ENCODE measurements at places on chromosomes 16 and 17.
A peak's percentile ranks its signal among the peaks of the same experiment; 100 is the strongest.

DNA sequence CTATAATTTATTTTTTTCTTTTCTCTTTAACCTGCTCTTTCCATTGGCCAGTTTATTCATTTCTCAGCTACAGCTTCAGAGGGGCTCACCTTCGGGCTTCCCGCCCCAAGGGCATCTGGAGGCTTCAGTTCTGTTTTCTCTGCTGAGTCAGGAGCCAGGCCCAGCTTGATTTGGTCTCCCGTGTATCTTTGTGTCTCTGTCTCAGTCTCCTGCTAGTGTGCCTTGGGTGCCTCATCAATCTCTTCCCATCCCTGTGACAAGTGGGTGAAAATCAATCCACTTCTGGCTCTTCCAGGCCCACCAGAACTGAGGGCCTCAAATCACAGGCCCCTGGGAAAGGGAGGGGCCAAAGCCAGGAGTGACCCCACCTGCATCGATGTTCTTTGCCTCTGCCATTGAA, 72.1 kb downstream of the CCDC182 start:
- no peak for DNase-seq

DNA sequence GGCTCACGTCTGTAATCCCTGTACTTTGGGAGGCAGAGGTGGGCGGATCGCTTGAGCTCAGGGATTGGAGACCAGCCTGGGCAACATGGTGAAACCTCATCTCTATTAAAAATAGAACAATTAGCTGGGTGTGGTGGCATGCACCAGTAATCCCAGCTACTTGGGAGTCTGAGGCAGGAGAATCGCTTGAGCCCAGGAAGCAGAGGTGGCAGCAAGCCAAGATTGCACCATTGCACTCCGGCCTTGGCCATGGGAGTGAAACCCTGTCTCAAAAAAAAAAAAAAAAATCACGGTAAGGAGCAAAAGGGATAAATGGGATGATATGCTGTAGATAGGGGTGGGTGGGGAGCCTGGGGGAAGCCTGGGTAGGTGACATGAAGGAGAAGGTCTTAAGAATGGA, 20.4 kb upstream of the TMEM98 start:
- no peak for DNase-seq

DNA sequence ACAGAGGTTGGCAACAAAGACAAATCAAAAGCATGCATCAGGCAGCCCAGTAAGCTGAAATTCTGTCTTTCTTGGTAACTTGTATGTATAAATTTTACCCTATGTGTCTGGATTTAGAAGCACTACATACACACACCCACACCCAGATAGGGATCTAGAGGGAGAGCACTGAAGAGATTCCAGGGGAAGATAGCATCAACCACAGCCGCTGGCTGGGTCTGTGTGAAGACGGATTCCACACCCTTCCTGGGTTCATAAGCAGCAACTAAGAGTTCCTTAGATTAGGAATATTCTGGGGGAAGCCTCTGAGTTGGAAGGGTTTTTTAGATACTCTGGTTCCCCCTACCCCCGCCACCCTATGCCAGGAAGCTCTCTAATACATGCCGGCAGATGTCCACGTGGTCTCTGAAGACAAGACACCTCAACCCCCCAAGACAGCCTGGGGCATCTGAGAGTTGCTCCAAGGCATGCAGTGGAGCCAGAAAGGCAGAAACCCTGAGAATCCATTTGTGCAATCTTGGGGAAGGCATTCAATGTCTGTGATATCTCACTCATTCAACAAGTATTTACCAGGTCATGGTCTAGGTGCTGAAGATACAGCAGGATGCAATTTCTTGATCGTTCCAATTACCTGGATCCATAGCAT, 86.4 kb downstream of the NOG start:
- DNase-seq, result no peak

GRCh38 chr16:13823501-13823900, 96.5 kb upstream of the ERCC4 start:
- DNase-seq, result no peak

DNA sequence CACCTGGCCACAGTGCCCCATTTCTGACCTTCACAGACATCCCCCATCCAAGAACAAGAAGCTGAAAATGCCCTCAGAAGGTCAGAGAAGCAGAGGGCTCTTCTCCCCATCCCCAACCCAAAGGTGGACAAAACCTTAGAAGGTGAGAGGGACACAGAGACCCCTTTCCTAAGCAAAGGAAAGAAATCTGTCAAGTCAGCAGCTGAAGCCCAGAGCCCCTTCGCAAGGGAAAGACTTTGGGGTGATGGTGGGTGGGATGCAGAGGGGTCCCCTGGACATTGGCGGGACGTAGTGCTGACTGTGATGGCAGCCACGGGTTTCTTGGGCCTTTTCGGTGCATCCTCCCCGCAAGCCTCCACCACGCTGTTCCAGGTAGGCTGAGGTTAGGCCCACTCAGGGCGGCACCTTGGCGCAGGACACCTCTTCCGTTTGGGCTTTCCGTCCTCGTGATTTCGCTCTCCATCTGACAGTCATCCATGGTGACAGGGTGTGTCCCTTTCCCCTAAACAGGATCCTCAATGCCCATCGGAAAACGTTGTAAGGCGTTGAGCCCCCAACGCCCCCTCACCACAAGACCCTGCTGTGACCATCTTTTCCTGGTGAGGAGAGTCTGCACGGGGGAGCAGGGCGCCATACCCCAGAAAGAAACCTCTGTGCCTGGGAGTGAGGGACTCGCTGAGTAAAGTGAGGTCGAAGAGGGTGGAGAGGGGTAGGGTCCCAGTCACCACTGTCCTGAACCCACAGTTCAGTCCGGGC, 10.7 kb upstream of the GSDMA start:
- DNase-seq, result no peak

- DNase-seq, result no peak
Measured at GRCh38 chr16:72240466-72240865, 68.5 kb upstream of the PMFBP1 start.

DNA sequence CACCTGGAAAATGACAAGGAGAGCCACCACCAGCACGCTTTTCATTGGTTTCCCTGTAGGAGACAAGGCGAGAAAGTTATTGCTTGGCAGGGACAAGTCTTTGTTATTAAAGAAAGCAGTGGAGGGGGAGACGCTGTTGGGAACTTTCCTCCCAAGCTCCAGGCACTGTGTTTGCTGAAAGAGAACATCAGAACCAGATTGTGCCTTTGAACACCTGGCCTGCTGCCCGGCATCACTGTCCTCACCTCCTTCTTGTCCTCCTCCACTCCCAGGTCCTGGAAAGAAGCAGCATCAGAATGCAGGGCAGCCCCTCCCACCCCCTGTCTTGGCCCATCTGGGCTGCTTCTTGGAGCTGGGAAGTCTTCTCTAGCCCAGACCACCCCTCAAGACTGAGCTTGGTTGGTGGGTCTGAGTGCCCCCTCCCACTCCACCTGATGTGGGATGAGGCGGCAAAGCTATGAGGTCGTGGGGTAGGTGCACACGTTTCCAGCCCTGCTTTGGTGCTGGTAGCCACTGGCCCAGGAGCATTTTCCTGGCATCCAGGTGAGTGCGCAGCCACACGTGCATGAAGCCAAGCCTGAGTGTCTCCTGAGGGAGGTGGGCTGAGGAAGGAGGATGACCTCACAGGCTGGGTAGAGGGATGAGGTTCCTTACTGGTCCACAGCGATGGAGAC, 6.2 kb downstream of the CCR7 start:
- DNase-seq, result no peak

GRCh38 chr17:39461926-39462569, 762 bp downstream of the CDK12 start:
- DNase-seq, result no peak

DNA sequence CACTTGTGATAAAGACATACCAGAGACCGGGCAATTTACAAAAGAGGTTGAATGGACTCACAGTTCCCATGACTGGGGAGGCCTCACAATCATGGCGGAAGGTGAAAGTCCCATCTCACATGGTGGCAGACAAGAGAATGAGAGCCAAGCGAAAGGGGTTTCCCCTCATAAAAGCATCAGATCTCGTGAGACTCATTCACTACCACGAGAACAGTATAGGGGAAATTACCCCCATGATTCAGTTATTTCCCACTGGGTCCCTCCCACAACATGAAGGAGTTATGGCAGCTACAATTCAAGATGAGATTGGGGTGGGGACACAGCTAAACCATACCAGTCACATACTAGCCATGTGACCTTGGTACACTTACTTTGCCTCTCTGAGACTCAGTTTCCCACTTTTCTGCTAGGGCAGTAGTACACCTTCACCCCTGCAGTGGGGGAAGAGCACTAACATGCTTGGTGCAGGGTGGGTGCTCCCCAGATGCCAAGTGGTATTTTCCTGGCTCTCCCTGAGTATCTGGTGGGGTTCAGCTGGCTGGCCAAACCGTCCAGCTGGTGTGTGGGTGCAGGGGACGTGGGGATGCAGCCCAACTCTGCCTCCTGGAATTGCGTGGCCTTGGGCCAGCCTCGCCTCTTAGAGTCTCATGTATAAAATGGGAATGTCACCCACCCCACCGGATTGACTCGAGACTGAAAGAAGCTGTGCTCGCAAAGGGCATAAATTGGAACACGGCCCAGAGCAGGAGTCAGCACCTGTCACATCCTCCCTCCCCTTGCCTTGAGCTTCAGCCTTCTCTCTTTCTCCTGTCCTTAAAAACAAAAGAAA, 364.1 kb downstream of the CPPED1 start:
- DNase-seq, result no peak

DNA sequence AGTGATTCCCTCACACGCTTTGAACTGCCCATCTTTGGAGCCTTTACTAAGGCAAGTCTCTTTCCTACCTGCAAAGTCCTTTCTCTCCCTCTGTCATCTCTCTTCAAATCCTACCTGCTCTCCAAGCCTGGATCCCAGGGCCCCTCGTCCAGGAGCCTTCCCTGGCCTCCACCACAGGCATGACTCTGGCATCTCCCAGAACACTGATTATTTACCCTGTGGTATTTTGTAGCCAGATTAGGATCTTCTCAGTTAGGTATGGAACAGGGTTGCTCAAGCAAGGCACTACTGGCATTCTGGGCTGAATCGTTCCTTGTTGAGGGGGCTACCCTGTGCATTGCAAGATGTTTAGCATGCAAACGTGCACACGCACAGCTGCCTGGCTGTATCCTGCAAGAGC, 31.9 kb upstream of the POLR3E start:
- no peak for DNase-seq

DNA sequence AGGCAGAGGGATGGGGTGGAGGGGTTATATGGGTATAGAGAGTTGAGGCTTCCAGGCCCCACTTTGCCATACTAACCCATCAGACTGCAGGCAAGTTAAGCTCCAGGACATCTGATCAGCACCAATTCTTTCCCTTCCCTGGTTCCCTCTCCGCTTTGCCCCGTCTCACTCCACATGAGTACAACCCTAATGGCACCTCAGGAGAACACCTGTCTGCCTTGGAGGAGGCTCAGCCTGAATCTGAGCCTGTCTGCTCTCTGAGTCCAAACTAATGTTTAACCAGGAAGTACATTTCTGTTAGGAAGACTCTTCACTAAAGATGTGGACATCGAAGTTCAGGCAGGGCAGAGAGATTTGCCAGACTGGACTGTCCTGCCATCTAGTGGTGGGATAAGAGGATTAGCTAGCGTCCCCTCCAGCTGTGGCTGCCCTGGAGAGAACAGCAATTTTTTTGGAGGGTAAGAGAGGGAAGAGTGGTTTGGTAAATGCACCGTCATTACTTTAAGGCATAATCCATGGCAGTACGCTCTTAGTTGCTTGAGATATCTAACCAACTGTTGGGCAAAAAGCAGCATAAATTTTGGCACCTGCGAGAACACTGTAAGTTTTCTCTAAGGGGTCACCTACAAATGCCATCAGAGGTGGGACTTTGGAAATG, 29.2 kb upstream of the LRRC75A start:
- peak; percentile 36 for DNase-seq

GRCh38 chr17:33978889-33979288, 276.2 kb upstream of the CCL2 start:
- no peak for DNase-seq

GRCh38 chr16:66553223-66553622, 847 bp downstream of the CKLF start:
- no peak for DNase-seq

DNA sequence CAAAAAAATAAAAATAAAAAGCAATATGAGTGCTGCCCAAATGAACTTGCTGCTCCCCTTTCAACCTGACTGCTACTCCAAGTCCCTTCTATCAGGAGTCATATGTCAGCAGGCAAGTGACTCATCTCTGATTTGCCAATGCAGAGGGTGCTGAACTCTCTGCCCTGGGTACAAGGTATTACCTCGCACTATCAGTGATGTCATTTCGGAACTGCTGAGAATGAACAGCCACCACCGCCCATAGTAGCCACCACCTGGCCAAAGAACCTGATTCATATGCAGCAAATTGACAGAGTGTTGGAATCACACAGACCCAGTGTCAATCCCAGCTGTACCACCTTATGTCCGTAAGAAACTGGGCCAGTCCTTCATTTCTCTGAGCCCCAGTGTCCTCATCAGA, 31.2 kb downstream of the LYRM9 start:
- DNase-seq, result no peak

DNA sequence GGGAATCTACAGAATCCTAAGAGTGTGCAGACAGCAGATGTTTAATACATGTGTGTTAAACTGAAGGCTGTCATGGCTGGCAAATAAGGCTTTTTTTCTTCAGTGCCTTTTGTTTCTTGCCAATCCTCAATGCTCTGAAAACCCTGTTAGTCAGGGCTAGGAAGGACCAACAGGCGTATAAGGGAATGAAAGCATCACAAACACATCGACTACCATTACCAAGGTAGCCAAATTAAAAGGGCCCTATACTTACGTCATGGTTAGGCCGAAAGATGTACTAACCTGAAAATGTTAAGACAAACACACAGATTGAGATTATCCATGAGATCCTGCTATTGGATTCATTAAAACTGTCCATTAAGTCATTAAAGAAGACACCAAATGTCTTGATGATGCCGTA, 13.1 kb downstream of the SLC16A6 start:
- no peak for DNase-seq

- DNase-seq, result no peak
Measured at GRCh38 chr17:49455272-49455861, 39.7 kb upstream of the NGFR start.

- no peak for DNase-seq
Measured at GRCh38 chr16:86868070-86868469, 289.7 kb downstream of the FOXL1 start.

GRCh38 chr17:46150216-46150963, 42.8 kb downstream of the KANSL1 start:
- DNase-seq, result no peak

- DNase-seq, result no peak
Measured at GRCh38 chr16:89448656-89449055, 41.7 kb downstream of the ANKRD11 start.
